ENCODE measurements at places on chromosomes 1 and 21.
A peak's percentile ranks its signal among the peaks of the same experiment; 100 is the strongest.

DNA sequence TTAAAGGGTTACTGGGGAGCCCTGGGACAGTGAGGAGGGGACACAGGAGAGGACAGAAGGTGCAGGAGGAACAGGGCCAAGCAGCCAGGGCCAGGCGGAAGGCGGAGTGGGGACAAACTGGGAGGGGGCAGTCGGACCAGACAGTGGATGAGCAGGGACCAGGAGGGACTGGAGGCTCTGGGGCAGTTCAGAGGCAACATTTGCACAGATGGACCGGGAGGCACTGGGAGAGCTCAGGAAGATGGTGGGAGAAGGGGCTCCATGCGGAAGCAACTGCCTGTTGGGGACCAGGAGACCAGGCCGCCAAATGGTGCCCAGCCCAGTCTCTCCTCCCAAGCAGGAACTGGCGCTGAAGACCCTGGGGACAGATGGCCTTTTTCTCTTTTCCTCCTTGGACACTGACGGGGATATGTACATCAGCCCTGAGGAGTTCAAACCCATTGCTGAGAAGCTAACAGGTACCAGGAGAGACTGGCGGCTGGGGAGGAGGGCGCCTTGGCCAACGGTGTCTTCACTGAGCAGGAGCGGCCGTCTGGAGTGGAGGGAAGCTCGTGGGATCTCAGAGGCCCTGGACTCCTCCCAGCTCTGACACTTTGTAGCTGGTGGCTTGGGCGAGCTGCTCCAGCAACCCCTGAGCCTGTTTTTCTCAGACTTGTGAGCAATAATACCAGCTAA, 847 bp downstream of the SELENON start:
- no peak for DNase-seq

DNA sequence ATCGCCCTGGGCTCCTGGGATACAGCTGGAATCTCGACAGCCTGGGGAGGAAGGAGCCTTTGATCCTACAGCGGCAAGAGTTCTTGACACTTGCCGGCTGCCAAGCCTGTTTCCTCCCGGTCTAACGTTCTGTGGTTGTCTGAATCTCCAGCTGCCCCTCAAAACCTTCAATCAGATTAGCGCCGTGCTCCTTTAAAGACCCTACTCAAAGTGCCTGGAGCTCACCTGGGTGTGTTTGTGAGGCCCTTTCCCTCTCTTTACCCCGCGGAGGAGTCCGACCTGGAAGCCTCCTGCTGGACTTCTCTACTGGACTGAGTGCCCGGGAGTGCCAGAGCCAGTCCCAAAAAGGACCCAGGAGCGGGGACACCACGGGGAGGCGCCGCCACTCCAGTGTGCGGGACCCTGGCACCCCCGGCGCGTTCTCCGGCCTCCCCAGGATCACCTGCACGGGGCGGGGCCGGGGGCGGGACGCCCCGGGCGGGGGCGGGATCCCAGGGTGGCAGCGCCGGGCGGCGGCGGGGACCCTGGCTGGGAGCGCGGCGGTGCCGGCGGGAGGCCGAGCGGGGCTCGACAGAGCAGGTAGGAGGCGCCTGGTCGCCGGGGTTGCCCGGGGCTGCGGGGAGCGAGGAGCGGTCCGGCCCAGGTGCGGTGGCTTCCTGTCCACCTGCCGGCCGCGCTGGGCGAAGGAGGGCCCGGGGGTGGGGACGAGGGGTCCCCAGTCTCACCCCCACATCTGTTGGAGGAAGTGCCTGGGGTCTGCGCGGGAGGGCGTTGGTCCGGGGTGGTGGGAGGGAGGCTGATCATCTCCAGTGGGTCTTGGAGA, at the start of gene NCMAP:
Gene NCMAP, plus strand, starts transcription at position 497 of the 823 bp plus-strand sequence. CDS start 39,344 bp downstream, outside the sequence.
- DNase-seq, result peak; percentile 51

- no peak for DNase-seq
Measured at GRCh38 chr1:28236656-28237322, 865 bp downstream of the ATP5IF1 start.

DNA sequence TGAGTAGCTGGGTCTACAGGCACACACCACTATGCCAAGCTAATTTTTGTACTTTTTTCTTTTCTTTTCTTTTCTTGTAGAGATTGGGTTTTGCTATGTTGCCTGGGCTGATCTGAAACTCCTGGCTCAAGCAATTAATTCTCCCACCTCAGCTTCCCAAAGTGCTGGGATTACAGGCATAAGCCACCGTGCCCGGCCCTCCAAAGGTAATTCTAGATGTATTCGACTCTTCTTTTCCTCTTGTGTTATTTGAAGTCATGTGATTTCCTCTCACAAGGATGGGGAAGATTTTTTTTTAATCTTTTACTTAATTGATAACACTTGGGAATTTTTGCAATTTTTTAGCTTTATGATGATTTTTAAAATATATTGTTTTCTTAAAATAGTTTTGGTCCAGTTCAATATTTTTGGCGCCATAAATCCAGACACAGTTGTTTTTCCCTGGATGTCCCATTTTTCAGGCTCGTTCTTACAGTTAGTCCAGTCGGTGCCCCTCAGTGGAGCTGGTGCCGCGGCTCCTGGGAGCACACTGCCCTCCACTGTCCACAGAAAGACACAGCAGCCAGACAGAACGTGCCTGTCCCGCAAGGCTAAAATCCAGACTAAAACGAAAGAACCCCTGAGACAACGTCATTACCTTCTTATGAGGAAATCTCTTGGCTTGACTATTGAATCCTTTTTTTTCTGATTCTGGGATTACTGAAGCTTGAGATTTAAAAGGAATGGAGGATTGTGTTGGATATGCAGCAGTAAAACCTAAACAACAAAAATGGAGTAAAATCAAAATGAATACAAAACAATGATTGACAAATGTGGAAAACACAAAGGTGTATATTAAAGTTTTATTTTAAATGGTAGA, 22.4 kb downstream of the STPG1 start:
- DNase-seq, result peak; percentile 82

- no peak for DNase-seq
Measured at GRCh38 chr1:161879261-161879660, 113.1 kb downstream of the ATF6 start.

- no peak for DNase-seq
Measured at GRCh38 chr1:29655145-29655544, 418.8 kb downstream of the PTPRU start.

DNA sequence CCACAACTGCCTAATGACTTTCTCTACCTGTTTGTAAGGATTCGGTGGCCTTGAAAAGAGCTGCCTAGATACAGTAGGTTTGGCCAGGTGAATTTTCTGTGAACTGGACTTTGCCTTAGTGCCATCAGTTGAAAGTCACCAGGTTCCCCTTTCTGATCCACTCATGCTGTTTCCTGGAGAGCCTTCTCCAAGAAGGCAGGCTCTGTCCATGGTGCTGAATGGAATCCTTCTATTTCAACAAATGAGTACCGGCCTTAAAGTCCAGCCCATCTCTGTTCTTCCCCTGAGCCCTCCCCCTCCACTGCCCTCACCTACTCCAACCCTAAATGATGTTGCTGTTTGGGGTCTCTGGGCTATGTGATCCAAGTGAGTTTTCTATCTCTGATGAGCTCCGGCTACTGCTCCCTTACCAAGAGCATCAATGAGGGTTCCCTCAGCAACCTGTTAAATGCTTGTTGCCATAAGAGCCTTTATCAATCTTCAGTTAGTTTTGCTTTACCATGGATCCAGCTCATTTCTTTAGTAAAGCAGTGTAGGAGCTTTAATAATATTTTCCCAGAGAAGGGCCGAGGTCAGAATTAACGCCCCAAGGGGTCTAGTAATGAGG, 500.4 kb downstream of the PTPRU start:
- no peak for DNase-seq

DNA sequence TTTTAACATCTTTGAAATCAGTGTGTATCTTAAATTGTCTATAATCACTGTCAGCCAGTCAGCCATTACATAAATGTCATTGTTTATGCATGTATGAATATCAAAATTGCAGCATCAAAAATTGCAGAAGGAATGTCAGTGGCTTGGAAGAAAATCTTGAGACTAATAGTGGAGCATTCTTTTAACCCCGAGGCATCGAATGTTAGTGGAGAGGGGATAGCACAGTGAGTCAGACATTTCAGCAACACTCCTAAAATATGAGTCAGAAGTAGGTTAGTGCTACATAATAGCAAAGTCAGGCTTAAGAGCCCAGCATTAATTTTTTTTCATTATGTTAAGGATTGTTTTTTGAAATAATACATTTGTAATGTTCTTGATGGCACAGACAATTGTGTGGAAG, 45.5 kb downstream of the SNRPE start:
- no peak for DNase-seq

DNA sequence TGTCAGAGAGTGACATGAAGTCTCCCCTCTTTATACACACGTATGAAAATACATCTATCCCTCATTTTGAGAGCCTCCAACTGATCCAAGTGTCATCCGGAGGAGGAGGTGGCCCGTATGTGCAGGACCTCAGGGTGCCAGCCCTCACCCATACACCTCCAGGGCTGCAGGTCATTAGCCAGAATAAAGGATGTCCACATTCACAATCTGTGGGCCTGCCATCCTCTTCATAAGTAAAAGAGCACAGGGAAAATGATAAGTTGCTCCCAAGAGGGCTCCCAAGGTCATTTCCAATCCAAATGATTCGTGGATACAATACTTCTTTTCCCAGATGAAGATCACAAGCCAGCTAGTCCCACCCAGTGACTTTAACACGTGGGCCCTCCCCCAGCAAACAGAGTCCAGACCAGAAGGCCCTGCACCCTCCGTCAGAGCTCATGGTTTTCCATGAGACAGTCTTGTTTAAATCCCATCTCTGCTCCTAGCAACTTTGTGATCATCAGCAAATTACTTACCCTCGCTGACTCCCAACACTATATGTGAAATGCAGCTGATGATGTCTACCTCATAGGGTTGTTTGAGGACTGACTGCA, 28.6 kb downstream of the RNASEL start:
- DNase-seq, result no peak

DNA sequence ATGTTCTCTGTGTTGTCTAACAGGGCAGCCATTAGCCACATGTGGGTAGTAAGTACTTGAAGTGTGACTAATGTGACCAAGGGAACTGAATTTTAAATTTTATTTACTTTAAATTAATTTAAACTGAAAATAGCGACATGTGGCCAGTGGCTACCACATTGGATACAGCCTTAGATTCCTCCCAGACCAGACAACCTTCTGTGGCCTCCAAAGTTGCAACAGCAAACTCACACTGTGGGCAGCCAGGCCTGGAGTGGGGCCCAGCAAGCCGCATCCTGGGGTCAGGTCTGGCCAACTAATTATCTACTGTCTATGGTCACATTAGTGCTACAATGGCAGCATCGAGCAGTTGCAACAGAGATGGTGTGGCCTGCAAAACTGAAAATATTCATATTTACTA, 11.7 kb downstream of the EIF2D start:
- DNase-seq, result no peak

DNA sequence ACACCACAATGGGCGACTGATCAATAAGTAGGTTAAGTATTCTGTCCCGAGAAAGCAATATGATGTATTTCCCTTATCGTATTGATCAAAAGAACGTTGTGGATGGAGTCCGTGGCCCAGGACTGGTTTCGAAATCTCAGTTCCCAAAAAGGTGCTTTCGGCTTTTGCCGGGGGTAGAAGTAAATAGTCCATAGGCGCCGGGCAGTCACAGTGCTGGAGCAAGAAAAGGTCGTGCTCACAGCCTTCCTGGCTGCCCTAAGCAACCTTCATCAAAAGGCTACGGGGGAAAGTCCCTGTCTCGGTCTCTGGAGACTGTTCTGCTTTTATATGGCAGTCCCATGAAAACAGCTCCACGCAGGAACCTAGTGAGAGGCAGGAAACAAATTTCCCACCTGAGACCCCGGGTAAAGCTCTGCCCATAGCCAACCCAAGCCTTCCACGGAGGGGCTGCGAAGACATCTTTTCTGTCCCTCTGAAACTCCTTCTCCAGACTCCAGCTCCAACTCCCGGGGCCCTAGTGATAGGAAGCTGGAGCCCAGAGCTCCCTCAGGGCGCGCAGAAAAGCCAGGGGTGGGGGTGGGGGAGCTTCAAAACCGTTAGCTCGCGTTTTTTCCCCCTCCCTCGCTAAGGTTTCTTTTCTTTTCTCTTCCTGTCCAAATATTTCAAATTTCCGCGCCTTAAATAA, 7.0 kb downstream of the CDKN2C start:
- peak; percentile 49 for DNase-seq

GRCh38 chr21:45615145-45615711, 28.3 kb upstream of the PCBP3 start:
- DNase-seq, result peak; percentile 92

Data from CD4-positive, alpha-beta T cell treated with Interleukin-17A for 1 hour (primary cell).